C1 segment of cervical spinal cord (tissue), 14 donors: ENCODE measurements at places on chromosomes 1 and 21.

- no peak for DNase-seq
Observed at GRCh38 chr1:176820391-176821031, 344.0 kb downstream of the ASTN1 start.

GRCh38 chr1:33984906-33985565 lies 121.2 kb downstream of the HMGB4 start:
- DNase-seq = no peak

DNA sequence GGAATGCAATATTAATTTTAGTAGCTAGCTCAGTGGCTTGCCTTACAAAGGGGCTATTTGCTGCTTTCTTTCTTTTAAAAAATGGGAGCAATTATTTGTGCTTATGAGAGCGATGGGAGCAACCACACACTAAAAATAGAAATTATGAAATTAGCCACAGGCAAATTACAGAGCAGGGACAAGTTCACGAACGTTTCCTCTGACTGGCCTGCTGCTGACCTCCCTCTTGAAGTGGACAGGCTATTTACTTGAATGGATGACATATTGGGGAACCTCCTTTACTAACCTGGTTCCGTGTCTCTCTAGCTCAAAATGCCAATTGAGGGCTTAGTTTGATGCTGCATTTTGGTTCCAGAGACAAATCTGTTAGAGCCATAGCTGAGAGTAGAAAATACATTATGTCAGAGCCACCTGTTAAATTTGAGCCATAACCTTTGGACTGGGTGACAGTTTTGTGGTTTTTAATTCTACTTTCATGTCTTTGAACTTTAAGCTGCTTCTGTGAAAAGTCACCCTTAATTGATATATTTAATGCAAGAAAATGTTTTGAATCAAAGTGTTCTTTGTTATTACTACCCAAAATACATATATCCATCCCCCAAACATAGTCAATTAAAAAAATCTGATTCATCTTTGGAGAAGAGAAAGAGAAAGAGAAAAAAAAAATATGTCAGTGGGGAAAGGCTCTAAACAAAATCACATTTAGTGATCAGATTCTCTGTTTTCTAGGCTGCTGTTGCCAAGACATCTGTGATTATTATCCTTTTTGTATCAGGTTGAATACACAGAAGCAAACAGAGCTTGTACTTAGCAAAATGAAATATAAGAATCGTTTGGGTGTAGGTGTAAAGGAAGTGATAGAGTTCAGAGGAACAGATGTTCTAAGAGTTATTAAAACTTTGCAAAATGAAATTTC lies 351.9 kb downstream of the ADGRL2 start:
- DNase-seq = no peak

- DNase-seq = no peak
Observed at GRCh38 chr1:177024623-177025022, 139.9 kb downstream of the ASTN1 start.

GRCh38 chr1:91684481-91685196 lies 184.0 kb downstream of the CDC7 start:
- DNase-seq = no peak

DNA sequence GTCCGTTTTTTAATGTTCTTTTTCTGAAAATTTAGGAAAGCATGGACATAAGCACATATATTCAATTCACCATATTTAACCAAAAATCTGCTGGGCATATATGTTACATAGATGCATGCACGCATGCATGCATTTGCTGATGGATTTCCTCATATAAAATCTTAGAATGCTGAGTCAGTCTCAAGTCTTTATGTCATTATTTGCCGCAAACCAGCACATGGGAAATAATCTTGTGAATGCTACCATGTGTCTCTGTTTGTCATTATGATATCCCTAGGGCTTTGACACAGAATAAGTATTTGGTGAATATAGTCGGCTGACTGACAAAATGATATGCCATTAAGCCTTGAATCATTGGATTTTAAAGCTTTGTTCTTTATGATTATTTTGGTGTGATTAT lies 776.5 kb downstream of the KCNT2 start:
- DNase-seq = no peak

DNA sequence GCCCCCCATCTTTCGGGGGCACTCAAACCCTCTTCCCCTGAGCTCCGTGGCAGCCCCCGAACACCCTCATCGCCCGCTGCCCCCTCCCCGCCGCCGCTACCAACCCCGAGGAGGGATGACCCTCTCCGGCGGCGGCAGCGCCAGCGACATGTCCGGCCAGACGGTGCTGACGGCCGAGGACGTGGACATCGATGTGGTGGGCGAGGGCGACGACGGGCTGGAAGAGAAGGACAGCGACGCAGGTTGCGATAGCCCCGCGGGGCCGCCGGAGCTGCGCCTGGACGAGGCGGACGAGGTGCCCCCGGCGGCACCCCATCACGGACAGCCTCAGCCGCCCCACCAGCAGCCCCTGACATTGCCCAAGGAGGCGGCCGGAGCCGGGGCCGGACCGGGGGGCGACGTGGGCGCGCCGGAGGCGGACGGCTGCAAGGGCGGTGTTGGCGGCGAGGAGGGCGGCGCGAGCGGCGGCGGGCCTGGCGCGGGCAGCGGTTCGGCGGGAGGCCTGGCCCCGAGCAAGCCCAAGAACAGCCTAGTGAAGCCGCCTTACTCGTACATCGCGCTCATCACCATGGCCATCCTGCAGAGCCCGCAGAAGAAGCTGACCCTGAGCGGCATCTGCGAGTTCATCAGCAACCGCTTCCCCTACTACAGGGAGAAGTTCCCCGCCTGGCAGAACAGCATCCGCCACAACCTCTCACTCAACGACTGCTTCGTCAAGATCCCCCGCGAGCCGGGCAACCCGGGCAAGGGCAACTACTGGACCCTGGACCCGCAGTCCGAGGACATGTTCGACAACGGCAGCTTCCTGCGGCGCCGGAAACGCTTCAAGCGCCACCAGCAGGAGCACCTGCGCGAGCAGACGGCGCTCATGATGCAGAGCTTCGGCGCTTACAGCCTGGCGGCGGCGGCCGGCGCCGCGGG lies 837 bp downstream of the FOXD3 start:
- no peak for DNase-seq

GRCh38 chr1:24381256-24381655 lies 32.3 kb downstream of the STPG1 start:
- no peak for DNase-seq

GRCh38 chr1:201370500-201370899 lies 7.0 kb downstream of the TNNT2 start:
- no peak for DNase-seq

- DNase-seq = no peak
Observed at GRCh38 chr1:236063919-236064673, 794 bp downstream of the NID1 start.

- DNase-seq = no peak
Observed at GRCh38 chr1:226404063-226404903, 3.6 kb downstream of the PARP1 start.

- no peak for DNase-seq
Observed at GRCh38 chr21:25507522-25507921, 99.8 kb downstream of the MRPL39 start.

- no peak for DNase-seq
Observed at GRCh38 chr1:160626509-160627342, 20.1 kb downstream of the SLAMF1 start.

DNA sequence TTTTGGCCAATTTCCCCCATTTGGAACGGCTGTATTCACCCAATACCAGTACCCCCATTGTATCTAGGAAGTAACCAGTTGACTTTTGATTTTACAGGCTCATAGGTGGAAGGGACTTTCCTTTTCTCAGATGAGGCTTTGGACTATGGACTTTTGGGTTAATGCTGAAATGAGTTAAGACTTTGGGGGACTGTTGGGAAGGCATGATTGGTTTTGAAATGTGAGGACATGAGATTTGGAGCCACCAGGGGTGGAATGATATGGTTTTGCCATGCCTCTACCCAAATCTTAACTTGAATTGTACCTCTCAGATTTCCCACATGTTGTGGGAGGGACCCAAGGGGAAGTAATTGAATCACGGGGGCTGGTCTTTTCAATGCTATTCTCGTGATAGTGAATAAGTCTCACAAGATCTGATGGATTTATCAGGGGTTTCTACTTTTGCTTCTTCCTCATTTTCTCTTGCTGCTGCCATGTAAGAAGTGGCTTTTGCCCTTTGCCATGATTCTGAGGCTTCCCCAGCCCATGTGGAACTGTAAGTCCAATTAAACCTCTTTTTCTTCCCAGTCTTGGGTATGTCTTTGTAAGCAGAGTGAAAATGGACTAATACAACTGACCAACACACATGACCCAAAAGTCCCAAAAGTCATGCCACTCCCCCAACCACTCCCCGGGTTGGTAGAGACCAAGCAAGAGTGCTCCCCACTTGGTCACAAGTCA lies 35.4 kb upstream of the ZNF496 start:
- DNase-seq = no peak

DNA sequence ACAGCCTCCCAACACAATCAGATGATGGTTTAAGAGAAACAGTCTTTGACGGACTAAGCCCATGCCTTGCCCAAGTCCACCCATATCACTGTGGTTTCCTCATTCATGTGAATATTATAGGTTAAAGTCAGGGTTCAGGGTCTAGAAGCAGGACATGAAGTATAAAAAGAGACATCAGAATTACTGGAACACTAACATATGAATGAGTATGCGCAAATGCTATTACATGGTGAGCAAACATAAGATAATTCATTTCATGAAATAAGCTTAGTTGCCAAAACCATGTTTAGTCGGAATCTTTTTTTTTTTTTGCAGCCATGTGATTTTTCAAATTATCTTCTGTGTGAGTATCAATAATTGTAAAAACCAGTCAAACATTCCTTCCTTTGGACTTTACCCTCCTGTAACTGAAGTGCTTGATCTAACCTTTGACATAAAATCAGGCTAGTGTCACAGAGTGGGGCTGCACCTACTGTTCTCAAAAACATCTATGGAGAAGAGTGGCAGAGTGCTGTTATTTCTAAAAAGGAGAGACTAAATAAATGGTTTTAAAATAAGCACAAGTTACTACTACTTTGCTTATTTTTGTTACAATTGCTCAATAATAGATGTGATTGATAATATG lies 84.9 kb upstream of the NRIP1 start:
- no peak for DNase-seq

DNA sequence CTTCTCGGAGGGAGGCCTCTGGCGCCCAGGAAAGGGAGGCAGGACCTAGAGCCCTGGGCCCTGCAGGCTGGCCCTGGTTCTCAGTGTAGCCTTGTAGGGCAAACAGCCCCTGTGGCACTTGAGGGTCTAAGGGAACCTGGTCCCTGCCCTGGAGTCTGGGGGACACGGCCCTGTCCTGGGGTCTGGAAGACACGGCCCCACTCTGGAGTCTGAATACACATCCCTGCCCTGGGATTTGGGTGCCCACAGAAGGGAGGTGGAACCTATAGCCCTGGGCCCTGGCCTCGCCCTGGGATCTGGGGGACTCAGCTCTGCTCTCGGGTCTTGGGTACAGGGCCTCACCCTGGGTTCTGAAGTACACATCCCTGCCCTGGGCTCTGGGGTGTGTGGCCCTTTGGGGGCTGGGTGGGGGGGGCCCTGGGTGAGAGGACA lies 97.9 kb downstream of the OBSCN start:
- no peak for DNase-seq

DNA sequence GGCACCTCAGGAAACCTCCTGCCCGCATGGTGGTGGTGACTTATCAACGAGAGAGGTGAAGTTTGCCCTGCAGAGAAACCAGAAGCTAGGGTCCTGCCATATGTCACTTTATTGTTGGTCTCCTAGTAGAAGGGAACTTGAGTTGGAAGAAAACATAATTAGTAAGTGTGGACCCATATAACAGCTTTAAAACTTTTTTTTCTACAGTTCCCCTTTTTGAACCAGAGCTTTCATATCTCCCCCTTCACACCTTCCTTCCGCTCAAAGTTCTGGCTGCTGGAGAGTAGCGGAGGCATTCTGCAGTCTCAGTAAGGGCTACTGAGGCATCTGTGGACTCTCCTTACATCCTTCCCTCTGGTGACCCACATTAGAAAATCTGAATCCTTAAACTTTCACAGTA lies 48.9 kb downstream of the PHC2 start:
- DNase-seq = no peak

DNA sequence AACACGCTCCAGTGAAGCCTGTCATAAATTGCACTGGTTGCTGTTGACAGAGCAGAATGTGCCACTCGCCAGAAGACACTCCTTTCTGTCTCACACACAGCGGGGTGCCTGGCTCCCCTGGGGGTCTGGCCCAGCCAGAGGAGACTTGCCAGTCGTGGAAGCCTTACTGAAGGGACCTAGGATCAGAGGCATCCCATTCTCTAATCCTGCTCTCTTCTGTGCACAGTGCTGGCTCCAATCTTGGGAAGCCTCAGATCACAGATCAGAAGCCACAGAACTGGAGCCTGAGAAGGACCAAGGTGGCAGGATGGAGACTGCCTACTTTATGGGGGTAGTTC lies 1.4 kb downstream of the SLC9A1 start:
- DNase-seq = no peak

- no peak for DNase-seq
Observed at GRCh38 chr1:54971317-54971791, 9.1 kb upstream of the TMEM61 start.

GRCh38 chr1:48920851-48921250 lies 144.2 kb upstream of the BEND5 start:
- DNase-seq = no peak

- DNase-seq = no peak
Observed at GRCh38 chr1:40952744-40953315, 26.7 kb upstream of the CTPS1 start.

DNA sequence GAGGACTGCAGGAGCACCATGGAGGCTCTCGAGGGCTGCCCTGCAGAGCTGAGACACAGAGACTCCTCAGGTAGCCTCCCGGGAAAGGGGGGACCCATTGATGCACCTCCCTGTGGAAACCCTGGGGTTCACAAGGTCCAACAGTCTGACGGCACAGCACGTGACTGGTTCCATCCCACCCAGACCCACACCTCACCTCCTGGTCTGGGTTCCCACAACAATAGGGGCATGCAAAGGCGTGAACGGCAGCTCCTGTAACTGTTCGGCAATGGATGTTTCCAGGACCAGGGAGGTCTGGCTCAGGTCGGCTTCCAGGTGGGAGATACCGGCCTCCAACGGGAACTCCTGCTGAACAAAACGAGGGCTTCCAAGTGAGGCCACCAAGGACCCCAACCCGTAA lies 86.8 kb downstream of the NPHP4 start:
- no peak for DNase-seq

- DNase-seq = no peak
Observed at GRCh38 chr1:185936641-185937040, 202.4 kb downstream of the HMCN1 start.

DNA sequence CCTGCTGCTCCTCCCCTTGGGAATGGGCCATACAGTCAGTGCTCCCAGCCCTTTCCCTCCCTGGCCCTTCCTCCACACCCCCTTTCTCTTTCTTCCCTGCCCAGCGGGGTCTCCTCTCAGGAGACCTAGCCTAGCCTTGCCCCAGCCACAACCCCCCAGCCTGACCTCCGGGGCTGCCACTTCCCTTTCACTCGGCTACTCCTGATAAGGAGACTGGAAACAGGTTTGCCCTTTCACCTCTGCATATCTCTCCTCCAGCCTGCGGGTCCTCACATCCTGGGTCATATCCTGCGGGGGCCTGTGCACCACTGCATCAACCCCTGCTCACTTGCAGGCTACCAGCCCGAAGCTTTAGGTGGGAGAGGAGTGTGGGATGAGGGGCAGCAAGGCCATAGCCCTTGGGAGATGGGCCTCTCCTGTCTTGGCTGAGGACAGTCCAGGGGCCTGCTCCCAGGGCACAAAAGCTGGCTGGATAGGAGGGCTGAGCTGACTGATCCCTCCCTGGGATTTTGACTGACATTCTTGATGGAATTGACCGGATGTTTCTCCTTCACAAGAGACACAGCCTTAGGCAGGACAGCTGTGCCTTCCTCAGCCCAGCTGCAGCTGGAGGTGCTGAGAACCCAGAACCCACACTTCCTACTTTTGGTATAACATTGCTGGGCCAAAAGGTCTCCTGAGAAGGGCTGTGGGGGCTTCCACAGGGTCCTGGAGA lies 19.2 kb upstream of the ALX3 start:
- no peak for DNase-seq

GRCh38 chr1:44947063-44947773 lies 39.2 kb downstream of the EIF2B3 start:
- DNase-seq = no peak
